ENCODE measurements at places on chromosomes 12 and 14.

- no peak for DNase-seq
These were observed 33.7 kb upstream of the GNPNAT1 start for GRCh38 chr14:52825085-52825484.

- DNase-seq: no peak
These were observed 190.0 kb upstream of the C14orf180 start for GRCh38 chr14:104389326-104390220.

DNA sequence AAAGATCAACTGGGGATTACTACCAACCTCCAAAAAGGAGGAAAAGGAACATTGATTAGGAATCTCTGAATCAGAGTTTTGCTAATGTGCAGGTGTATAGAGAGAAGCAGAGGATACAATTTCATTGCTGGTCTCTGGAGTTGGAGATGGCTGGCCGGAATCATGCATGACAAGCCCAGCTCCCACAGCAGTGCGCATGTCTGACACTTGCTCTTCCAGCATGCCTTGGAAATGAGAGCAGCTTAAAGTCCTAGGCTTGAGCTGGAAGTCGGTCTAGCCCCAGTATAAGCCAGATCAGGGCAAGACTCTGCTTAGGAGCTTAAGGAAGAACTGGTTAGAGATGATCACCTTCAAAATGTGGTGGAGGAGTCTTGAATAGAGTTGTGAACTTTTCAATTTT, 742.8 kb downstream of the DIO2 start:
- no peak for DNase-seq

DNA sequence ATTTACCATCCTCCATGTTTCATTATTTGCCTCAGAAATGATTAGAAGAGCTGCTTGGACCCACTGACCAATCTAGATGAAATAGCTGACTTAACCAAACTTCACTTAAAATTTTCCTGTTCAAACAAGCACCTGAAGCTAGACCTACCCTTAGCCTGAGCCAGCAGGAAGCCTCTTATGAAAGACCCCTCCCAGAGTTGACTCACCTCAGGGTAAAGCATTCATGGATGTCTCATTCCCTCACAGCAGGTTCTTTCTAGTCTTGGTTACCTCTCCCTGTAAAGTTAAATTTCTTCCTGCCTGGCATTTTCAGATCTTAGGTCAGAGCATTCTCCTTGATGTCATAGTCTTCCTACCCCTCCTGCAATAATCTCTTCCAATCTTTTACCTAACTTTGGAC, 1209.8 kb downstream of the FLRT2 start:
- DNase-seq: no peak

GRCh38 chr14:102711207-102711606, 66.0 kb upstream of the TRAF3 start:
- no peak for DNase-seq

GRCh38 chr14:54739514-54739913, 163.1 kb downstream of the GCH1 start:
- DNase-seq: no peak

- no peak for DNase-seq
These were observed 41.5 kb downstream of the BCL11B start for GRCh38 chr14:99230208-99231151.

DNA sequence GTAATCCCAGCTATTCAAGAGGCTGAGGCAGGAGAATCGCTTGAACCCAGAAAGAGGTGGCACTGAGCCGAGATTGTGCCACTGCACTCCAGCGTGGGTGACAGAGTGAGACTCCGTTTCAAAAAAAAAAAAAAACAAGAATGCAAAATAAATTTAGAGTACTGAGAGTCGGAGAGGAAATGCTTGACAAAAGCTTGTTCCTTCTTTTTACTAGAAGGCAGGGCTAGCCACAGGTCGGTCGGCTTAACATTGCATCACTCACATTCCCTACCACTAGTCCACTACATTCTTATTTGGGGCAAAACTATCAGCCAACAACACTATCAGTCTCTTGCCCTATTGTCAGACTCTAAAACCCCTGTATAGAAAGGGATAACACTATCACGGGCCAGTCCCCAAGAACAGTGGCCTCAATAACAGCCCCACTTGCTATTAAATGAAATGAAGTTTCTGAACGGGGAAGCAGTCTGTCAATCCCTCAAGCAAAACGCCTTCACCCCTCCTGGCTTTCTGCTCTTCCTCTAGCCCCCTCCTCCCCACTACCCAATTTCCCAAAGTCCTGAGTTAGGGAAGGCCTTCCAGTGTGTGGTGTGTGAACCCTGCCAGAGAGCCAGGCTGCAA, 1.0 kb downstream of the RNF41 start:
- peak; percentile 81 for DNase-seq

- no peak for DNase-seq
These were observed 128.9 kb downstream of the CCER1 start for GRCh38 chr12:90826036-90826435.

DNA sequence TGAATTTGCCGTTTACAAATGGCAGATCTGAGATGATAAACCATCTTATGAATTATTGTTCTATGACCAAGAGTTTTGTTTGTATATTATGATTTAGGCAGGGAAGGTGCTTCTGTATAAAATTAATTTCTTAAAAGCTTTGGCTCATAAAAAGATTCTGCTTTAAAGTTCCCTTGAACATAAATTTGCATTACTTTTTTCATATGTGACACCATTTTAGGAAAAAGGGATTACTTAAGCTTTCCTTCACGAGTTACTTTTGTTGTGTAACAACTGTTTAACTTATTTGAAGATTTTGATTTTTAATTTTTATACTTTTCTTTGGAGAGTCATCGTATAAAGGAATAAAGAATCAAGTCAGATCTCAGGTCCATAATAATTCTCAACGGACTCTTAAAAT, 3.3 kb downstream of the ETNK1 start:
- DNase-seq: no peak

DNA sequence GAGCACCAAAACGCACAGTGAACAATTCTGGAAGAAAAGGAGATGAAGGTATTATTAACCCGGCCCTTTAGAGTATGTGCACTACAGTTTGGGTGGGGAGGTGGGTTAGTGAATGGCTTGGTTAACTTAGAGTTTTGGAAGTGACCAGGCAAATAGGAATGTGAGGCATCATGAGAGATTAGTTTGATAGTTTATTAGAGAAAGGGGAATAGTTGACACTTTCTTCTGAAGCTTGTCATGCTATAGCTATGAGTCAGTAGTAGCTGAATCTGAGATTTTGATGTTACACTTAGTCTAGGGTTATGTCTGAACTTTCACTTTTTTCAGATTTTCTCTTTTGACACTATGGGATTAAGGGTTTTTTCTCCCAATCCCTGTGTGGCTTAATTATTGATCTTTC, 567.2 kb downstream of the SNAPC1 start:
- DNase-seq: peak; percentile 50

DNA sequence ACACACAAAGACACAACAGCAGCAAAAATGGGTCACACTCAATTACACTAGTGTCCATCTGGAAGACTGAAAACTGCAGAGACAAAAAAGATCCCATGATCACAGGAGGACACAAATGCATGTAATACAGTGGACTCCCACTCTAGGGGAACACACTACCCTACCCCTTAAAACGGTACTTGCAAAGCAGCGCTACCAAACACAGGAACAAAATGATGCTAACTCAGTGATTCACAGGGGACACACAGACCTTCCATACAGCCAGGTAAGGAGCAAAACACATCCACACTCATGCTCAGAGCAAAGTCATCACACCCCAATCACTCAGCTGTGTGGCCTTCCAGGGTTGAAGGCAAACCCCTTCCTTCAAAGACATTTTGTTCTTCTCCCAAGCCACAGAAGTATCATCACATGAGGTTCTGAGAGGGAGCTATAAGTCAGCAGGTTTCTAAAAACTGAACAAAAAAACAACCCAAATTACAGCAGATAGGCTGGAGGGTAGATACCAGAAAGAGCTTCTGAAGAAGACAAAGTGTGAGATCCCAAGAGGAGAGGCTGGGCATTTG, 14.8 kb downstream of the SMUG1 start:
- no peak for DNase-seq

- no peak for DNase-seq
These were observed 326.6 kb downstream of the PAWR start for GRCh38 chr12:79364197-79364596.

DNA sequence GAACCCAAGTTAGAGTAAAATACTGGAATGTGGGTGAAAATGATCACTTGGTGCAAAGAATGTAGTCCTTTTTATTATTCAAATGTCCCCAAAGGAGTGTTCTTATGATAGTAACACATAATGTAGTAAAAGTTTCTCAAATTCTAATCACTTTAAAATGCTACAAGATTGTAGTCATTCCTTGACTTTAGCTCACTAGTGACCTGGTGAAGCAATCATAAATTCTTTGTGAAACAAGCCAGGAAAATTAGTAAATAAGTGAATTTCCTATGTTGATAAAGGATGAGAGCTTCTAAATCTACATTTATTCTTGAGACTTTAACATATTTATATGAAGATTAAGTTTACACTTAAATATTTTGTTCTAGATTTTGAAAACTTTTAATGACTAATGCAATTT, 30.7 kb upstream of the SLC17A8 start:
- no peak for DNase-seq

- DNase-seq: no peak
These were observed 102.9 kb upstream of the FSCB start for GRCh38 chr14:44609876-44610510.

All from EH (cell line).